T-helper 2 cell (primary cell): ENCODE measurements at places on chromosomes 5 and 9.

GRCh38 chr5:16043349-16043965 is 136.1 kb downstream of the MARCHF11 start:
- DNase-seq = no peak

DNA sequence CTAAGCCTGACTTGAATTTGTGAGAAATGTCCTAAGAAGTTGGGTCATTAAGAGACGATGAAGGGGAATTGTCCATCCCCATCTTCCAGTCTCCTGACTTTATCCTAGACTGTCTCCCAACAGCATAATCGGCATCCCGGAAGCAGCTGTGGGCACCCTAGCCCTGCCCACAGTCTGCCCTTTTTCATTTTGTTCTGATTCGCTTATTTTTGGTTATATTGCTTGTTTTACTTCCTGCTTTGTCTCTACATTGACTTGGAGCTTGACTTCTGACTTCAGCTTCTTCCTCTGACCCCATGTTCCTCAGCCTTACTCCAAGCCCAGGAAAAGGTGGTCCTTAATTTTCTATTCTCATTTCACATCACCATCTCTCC is 41.8 kb downstream of the UGCG start:
- DNase-seq = no peak

- DNase-seq = no peak
These were observed 359.3 kb downstream of the LRRC70 start for GRCh38 chr5:62937661-62938558.

DNA sequence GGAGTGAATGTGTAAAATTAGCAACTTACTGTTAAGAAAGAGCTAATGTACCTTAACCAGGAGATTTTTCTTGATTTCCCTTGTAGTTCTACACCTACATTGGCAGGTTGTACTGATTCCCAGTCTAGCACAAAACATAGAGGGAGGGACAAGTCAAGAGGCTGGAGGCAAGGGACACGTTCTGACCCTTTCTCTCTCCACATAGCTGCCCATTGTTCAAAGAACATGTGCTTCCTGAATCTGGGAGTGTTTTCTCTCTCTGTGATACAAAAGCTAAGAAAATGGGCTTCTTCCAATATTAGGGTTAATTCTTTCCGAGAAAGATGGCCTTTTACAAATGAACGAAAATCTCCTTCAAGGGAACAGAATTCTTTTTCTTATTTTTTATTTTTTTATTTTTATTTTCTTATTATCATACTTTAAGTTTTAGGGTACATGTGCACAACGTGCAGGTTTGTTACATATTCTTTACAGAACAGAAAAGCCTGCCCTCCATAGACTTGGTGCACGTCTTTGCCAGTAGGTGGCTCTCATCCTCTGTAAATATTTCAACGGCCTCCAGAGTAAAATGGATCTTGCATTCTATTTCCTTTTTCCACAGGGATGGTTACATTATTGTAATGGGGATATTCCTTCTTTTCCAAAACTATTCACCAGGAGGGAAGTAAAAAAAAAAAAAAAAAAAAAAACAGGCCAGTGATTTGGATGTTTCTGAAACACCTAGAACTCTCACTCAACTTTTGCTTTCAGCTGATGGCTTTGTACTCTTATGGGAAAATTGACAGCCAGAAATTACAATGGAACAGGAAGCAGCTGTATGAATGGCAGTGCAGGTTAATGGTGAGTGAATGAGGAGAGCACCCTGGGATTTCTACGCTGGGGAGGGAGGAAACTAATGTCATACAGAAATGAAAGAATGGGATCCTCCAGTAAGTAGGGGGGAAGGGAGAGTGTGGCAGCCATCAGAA is 13.1 kb upstream of the IFNA5 start:
- DNase-seq = no peak

GRCh38 chr9:85142496-85142911 is 473.0 kb downstream of the NTRK2 start:
- DNase-seq = no peak

- no peak for DNase-seq
These were observed 17.3 kb downstream of the VCAN start for GRCh38 chr5:83488821-83489220.

GRCh38 chr5:96256795-96257470 is 176.1 kb downstream of the PCSK1 start:
- no peak for DNase-seq

- DNase-seq = peak; percentile 18
These were observed 16.5 kb upstream of the SPDL1 start for GRCh38 chr5:169567079-169567478.
